ENCODE measurements at places on chromosomes 12 and 14.

GRCh38 chr12:32107359-32108267, 966 bp downstream of the BICD1 start:
- peak; percentile 38 for DNase-seq

GRCh38 chr14:69317102-69317755, 57.3 kb downstream of the GALNT16 start:
- no peak for DNase-seq

GRCh38 chr14:101709533-101709881, 52.0 kb upstream of the PPP2R5C start:
- DNase-seq = no peak

DNA sequence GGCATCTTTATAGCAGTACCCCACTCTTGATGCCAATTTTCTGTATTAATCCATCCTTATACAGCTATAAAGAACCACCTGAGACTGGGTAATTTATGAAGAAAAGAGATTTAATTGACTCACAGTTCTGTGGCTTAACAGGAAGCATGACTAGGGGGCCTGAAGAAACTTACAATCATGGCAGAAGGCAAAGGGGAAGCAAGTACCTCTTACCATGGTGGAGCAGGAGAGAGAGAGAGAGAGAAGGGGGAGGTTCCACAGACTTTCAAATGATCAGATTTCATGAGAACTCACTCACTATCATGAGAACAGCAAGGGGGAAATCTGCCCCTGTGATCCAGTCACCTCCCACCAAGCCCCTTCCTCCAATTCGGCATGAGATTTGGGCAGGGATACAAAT, 84.4 kb downstream of the SLC24A4 start:
- no peak for DNase-seq

DNA sequence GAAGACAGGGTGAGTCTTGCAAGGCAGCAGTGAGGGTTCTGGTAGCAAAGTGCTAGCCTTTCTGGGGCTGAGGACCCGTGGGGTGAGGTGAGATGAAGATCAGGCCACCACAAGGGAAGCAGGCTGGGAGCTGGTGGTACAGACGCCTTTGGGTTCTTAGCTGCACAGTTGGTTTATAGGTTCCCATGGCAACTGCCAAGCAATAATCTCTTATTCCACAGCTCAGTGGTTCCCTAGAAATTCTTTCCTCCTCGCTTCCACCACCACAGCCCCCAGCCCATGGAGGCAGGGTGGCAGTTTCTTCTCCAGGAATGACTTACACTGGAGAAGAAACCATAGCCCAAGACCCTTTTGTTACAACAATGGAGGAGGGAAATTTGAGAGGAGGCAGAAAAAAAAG, 82.1 kb downstream of the CMKLR1 start:
- no peak for DNase-seq

DNA sequence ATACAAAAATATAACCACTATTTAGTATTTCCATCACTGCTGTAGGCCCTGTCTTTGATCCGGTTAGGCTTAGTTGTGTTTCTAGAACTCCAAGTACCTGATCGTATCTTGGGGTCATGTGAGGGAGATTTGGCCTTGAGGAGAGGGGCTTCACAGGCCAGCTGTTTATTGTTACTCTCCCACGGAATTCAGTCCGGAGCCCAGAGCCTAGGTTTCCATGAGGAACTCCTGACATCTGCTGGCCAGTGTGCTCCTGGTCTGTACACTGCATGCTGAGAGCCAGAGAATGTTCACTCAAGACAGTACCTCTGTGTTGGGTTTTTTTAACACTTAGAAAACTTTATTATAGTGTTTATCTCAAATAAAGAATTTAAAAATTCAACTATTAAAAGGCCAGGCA, 341.0 kb upstream of the TMEM132C start:
- DNase-seq = no peak

GRCh38 chr12:55829967-55830600, 697 bp upstream of the DNAJC14 start:
- peak; percentile 51 for DNase-seq

DNA sequence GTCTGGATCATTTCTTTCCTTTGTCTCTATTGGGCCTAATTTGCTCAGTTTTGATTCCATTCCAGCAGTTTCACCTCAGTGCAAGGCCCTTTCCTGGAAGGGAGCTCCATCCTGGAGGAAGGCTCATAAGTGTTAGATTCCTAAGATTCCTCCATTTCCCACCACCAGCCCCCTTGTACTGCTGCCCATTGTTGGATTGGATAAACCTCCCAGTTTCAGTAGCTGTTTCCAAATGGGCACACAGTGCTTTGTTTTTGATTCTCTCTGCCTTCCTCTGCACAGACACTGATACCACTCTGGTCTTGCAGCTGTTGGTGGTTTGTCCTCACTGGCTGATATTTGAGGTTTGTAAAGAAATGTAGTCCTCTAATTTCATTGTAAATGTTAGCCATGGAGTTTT, 158.9 kb downstream of the SLC15A5 start:
- DNase-seq = no peak

GRCh38 chr14:72644038-72644437, 249.9 kb downstream of the DPF3 start:
- DNase-seq = no peak

DNA sequence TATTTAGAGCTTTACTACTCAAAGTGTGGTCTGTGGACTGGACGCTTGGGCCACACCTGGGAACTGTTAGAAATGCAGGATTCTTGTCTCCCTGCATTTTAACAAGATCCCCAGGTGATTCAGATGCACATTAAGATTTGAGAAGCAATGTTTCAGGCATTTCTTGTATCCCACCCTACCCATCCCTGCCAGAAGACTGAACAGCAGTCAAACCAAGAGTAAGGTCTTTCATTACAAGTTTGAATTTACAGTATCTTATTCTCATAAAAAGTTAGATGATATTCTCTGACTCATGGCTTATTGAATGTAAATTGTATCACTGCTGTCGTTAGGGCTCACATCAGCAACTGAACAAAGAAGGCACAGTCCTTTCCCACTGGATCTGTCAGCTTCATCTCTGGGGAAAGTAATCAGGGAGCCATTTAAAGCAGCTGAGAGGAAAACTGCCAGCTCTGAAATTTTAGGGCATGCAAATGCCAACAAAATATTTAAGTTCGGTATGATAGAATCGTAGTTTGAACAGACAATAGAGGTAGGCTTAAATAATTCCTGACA, 141.1 kb downstream of the AKAP6 start:
- DNase-seq = no peak

GRCh38 chr14:75614179-75614578, 35.8 kb downstream of the FLVCR2 start:
- DNase-seq = no peak
